Left forelimb (tissue), 1 donor: ENCODE measurements at places on chromosomes 12 and 14.

- no peak for DNase-seq
Measured at GRCh38 chr12:60184096-60184495, 588.3 kb downstream of the SLC16A7 start.

DNA sequence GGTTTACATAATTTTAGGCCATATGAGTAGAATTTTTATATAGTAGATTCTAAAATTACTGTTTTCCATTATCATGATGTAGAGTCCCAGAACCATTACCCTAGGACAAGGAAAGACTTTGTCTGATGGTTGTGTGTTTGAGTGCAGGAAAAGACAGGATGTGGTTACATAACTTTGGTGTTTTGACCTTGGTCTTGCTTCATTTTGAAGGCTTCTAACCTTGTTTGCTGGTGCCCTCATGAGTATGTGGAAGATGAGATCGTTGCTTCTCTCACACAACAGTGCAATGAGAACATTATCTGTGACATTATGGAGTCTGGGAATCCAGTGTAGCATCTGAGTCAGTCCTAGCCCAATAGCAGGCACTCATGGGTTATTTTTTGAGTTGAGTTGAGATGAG lies 106.2 kb downstream of the IGF1 start:
- no peak for DNase-seq

GRCh38 chr14:33924566-33925100 lies 26.2 kb downstream of the EGLN3 start:
- no peak for DNase-seq

GRCh38 chr12:55830601-55831446 lies 1.4 kb upstream of the DNAJC14 start:
- DNase-seq = peak; percentile 92

- DNase-seq = no peak
Measured at GRCh38 chr12:111792155-111792855, 25.6 kb downstream of the ALDH2 start.

- no peak for DNase-seq
Measured at GRCh38 chr14:103724116-103724515, 8.5 kb downstream of the ZFYVE21 start.

GRCh38 chr12:109618082-109618481 lies 44.5 kb downstream of the MVK start:
- DNase-seq = no peak

DNA sequence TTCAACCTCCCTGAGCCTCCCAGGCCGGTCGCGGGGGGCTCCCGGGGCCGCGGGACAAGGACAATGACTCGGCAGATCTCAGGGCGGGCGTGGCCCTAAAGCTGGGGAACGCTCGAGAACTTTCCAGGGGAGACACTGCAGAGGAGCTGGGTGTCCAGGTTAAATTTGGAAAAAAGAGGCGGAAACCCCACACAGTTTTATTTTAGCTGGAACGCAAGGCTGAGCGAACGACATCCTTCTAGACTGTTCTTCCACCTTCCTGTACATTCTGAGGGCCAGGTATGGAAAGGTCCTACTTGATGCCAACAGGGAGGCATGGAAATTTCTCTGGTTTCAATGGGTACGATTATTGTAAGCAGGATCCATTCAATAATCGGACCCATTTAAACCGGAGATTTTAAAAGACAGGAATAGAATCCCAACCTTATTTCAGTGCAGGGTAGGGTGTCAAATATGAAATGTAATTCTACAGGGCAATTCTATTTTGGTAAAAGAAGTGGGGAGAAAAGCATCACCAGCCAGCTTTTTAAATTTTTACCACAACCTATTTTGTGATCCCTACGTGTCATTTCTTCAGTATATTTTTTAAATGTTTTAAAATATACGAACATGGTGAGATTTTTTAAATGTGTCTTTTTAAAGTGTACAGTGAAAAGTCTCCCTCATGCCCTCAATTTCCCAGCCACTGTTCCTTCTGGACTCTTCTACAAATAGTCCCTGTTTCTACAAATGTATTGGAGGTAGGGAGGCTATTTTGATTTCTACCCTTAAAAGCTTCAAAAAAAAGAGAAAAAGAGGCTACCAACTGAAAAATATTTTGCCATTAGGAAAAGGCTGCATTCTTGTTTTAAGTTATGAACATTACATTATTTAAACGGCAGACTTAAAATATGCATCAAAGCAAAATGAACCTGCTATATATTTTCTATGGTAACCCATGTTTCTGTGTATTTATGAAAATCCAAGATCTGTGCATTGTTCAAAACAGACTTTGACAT lies 1.1 kb upstream of the UBC start:
- DNase-seq = no peak

- DNase-seq = no peak
Measured at GRCh38 chr12:116694653-116695463, 43.0 kb downstream of the SPRING1 start.

GRCh38 chr12:45928309-45928708 lies 62.1 kb downstream of the SCAF11 start:
- DNase-seq = no peak

- no peak for DNase-seq
Measured at GRCh38 chr12:5571115-5571514, 139.2 kb downstream of the NTF3 start.

GRCh38 chr14:32657081-32657480 lies 281.6 kb upstream of the NPAS3 start:
- DNase-seq = no peak

GRCh38 chr12:26293612-26294011 lies 98.2 kb downstream of the SSPN start:
- DNase-seq = no peak

DNA sequence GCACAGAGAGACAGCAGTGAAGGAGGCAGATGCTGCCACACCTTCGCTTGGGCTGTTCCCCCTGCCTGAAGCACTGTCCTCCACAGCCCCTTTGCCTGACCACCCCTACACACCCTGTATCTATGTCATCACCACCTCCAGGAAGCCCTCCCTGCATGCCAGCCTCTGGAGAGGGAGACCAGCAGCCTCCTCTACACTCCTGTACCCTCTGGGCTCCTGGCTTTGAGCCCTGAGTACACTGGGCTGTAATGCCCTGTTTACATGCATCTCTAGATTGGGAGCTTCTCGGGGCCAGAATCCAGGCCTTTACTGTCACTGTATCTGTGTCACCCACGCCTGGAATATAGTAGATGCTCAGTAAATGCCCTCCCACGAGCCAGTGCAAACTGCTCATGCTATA lies 5.9 kb upstream of the TMEM119 start:
- no peak for DNase-seq

DNA sequence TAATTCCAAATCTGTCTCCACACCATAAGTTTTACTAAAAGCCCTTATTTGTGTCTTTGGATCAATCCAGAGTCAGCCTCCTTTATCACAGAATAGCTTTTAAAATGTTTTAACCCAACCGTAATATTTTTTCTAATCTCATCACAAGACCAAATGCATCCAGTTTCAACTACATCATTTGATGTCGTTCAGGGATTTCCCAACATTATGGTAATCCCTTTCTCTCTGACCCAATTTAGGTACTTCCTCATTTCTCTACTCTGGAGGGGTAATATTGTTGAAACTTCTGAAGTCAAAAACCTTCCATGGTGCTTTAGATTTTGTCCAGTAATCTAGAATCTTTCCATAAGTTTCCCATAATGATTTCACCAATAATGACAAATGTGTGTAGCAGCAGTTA lies 596.8 kb downstream of the SOX5 start:
- DNase-seq = no peak
